Sciatic nerve (tissue), 2 donors: ENCODE measurements at places on chromosomes 6 and 20.

- DNase-seq = no peak
These were observed 2.8 kb downstream of the NKX2-4 start for GRCh38 chr20:21394551-21394950.

DNA sequence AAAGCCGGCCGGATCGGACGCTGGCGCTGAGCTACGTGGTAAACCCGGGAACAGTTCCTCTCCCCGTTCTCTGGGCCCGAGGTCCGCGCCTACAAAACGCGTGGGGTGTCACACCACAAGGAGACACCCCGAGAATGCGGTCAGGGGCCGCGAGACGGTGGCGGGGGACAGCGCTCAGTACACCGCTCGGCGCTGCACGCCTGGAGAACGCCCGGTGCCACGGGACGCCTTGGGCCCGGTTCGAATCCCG is 670 bp downstream of the NCOA5 start:
- DNase-seq = no peak

DNA sequence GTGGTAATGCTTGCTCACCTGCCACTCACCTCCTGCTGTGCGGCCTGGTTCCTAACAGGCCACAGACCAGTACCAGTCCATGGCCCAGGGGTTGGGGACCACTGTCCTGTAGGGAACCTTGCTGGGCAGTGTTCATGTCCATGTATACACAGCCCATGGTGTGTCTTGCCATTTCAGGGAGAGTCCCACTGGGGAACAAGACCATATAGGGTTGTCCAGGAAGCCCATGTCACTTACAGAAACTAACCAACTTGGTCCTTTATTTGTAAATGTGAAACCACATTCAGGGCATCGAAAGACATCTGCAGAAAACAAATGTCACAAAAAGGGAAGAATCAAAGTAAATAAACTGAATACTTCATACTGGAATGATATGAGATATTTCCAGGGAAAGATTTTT is 179.1 kb downstream of the NFATC2 start:
- no peak for DNase-seq

GRCh38 chr6:53165293-53165692 is 16.7 kb upstream of the GCM1 start:
- no peak for DNase-seq

GRCh38 chr6:157376706-157377230 is 4.2 kb upstream of the ZDHHC14 start:
- no peak for DNase-seq

DNA sequence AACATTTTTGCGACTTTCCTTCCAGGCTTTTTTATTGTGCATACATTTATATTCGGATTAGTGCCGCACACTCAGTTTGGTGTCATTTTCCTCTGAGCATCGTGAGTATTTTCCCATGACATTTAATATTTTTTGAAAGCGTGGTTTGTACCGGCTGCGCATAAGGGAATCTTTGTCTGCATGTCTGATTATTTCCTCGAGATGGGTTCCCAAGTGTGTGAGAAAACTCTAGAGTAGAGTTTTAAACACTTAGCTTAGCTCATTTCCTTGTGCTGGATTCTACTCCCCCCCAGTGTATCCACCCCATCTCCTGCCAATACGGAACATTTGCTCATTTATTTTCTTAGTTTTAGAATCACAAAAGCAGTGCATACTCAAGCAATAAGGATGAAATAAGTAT is 94.3 kb downstream of the CDC5L start:
- no peak for DNase-seq

- DNase-seq = no peak
These were observed 195.9 kb upstream of the SULF2 start for GRCh38 chr20:47981222-47981621.

GRCh38 chr6:139175389-139175948 is 40.6 kb downstream of the HECA start:
- no peak for DNase-seq

- no peak for DNase-seq
These were observed 505.2 kb downstream of the CBLN4 start for GRCh38 chr20:55500130-55500529.

DNA sequence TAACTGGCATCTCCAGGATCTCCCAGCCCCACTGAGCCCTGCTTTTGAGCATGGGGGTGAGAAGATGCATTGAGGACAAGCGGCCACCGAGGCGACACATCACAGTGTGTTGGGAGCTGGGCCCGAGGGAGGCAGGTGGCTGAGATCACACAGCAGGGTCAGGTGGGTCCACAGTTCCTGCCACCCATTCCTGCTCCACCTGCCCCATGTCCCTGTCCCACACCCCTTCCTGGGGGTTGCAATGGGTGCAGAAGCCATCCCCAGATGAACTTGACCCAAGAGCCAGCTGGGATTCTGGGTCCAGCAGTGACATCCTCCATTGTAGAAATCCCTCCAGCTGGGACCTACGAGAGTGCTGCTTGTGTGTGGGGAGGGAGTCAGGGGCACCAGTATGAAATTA is 1.0 kb downstream of the TGM2 start:
- no peak for DNase-seq

DNA sequence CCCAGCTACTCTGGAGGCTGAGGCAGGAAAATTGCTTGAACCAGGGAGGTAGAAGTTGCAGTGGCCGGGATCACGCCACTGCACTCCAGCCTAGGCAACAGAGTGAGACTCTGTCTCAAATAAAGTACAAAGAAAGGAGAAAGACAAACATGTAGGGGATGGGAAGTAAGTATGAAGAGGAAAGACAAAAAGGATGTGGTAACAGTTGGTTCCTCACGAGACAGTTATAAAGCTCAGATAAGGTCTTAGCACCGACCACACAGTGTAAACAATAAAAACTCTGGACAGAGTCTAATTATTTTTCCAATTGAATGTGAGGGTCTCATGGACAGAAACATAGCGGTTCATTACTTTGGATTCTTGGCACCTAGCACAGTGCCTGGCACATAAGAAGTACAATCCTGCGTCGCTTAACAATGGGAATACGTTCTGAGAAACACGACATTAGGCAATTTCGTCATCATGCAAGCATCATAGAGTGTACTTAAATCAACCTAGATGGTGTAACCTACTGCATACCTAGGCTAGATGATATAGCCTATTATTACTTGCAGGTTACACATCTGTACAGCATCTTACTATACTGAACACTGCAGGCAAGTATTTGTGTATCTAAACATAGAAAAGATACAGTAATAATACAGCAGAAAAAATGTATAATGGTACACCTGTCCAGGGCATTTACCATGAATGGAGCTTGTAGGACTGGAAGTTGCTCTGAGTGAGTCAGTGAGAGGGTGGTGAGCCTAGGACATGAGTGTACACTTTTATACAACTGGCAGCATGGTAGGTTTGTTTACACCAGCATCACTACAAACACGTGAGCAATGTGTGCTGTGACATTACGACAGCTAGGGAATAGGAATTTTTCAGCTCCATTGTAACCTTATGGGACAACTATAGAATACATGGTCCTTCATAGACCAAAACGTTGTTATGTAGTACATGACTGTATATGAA is 38.2 kb downstream of the MBOAT1 start:
- no peak for DNase-seq

DNA sequence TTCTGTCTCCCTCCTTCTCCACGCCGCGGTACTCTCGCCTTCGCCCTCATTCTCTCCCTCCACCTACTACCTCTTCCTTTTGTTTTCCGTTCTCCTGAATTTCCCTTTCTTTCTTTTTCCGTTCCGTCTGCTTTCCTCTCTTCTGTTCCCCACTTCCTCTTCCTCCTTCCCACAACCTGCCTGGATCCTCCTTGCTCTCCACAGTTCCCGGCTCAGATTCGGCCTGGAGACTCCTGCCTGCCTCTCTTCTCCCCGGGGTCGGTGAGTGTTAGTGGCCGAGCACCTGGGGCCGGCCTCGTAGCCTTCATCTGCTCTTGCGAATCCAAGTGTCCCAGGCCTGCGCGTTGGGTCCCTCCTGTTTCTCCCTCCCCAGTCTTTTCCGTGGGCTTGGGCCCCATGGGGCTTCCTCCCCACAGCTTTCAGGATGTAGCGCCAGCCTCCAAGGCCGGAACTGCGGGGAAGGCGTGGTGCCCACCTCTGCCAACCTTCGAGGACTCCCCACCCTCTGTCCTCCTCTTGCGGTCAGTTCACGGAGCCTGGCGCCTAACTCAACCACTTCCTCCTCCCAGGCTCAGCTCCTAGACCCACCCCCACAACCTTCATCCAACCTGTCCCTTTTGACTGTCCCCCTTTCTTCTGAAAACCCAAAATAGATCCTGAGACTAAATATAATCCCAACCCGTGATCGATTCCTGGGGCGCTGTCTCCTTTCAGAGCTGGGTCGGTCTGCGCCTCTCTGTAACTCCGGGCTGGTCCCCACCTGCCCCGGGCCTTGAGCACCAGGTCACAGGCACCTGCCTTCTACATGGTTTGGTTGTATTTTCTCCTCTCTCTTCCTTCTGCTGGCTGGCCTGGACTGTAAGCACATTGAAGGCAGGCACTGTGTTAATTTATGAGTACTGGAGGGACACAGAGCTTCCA is 6.8 kb downstream of the NRN1 start:
- DNase-seq = no peak

DNA sequence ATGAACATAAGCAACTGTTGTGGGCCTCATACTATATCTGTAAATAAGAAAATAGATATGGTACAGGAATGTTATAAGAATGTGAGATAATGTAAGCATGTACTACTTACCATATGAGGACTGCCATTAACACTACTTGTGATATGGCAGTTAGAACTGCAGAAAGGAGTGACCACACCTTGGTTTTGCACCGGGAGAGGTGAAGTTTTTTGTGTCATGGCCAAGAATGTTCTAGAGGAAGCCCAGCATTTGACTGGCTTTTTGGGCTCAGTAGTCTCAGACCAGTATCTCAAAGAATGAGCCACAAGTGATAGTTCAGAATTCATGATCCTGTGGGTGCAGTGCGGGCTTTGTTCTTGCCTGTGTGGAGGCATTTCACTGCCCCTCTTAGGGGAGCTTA is 123.5 kb downstream of the CLIC5 start:
- no peak for DNase-seq

GRCh38 chr6:152136449-152136825 is 329.0 kb downstream of the ESR1 start:
- no peak for DNase-seq

- DNase-seq = peak; percentile 87
These were observed 11.5 kb upstream of the CDKN1A start for GRCh38 chr6:36666826-36667591.

DNA sequence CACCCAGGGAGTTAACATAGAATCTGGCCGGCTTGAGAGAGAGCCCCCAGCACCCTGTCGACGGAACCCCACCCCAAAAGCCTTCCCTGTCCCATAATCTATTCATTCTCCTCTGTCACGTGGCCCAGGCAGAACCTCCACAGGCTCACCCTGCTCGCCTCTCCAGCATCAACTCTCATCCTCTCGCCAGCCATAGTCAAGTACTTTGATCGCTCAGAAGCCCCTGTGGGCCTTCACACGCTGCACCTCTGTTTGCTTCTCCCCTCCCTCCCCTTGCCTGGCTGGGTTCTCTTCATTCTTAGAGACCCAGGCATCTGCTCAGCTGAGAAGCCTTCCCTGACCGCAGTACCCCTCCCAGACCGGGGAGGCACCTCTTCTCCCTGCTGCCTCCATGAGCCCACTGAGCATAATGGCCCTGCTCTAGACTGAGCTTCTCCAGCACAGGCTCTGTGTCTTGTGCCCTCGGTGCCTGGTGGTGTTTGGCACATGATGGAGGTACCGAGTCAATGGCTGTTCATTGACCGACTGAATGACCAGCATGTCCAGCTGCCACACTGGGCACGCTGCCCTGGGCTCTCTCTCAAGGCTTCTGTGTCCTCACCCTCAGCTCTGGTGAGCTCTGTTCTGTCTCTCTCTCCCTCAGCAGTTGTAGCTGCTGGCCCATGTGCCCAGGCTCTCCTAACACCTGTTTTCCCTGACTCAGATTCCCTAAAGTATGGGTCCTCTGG is 33.7 kb downstream of the PKIG start:
- no peak for DNase-seq

GRCh38 chr20:36926653-36927200 is 24.8 kb downstream of the SAMHD1 start:
- no peak for DNase-seq

DNA sequence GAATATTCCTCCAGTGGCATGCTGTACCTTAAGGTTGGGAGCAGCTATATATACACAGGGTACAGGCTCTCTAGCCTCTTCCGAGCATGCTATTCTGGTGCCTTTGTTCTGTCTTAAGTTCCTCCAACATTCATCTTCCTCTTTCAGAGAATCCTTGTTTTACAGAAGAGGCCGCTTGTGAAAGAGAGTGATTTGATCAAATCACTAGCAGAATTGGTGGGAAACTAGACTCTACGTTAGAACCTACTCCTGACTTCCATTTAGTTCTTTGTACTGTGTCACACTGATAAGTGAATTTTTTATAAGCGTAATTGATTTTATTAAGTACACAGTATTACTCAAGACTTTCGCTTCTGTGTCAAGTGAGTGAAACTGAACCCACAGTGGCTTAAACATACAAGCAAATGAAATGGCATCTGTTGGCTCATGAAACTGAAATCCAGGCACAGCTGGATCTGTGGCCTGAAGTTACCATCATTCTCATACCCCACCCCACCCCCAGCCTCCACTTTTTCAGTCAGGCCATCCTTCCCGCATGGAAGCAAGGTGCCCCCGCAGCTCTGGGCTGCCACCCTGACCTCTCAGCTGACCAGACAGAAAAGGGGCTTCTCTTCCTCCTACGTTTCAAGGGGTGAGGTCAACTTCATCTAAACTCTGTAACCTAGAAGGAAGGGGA is 102.3 kb downstream of the RPP40 start:
- no peak for DNase-seq
